OCI-LY7 (cell line): ENCODE measurements at places on chromosomes 2 and 18.

DNA sequence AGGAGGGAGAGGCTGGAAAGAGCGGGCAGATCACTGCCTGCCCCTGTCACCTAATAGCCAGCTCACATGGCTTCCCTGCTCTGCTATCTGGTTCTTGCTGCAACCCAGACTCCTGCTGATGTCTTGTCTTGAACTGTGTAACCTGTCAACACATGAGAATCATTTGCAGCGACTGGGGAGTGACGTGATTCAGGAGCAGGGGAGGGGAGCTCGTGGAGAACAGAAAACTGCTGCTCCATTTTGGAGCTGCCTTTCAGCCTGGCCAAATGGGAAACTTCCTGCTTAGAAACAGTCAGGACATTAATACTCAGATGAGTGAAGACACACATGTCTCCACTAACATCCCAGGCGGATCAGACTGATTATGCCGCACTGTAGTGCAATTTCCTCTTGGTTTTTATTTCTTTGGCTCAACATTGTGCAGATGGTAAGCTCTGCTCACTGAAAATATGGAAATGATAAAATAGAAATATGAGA lies 38.1 kb downstream of the RPL37A start:
- DNase-seq = no peak

- DNase-seq = no peak
Observed at GRCh38 chr2:192000196-192000980, 153.5 kb upstream of the CAVIN2 start.

- DNase-seq = peak; percentile 33
Observed at GRCh38 chr2:205776139-205776538, 93.8 kb downstream of the NRP2 start.

DNA sequence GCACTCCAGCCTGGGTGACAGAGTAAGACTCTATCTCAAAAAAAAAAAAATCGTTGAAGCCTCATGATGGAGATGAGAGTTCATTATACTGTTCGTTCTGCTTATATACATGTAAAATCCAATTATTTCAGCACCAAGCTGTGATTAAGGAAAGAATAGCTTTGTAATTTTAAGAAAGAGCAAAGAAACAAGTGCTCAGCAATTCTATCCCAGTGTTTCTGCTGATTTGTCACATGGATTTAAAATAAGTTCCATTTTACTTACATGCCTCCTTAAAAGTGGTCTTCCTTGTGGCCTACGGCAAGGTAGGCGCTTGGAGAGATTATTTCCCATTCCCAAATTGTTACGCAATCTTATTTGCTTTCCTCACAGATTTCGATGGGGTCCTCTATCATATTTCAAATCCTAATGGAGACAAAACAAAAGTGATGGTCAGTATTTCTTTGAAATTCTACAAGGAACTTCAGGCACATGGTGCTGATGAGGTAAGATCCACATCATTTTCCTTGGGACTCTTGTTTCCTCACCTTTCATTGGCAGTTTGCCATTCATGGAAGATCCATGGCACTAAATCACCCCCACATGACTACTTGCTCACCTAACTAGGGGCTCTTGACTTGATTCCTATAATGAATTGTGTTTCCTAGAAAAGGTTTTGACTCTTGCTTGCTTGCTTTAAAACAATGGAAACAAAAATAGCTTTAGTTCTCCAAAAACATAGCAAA lies 11.5 kb downstream of the ARPC2 start:
- DNase-seq = no peak

DNA sequence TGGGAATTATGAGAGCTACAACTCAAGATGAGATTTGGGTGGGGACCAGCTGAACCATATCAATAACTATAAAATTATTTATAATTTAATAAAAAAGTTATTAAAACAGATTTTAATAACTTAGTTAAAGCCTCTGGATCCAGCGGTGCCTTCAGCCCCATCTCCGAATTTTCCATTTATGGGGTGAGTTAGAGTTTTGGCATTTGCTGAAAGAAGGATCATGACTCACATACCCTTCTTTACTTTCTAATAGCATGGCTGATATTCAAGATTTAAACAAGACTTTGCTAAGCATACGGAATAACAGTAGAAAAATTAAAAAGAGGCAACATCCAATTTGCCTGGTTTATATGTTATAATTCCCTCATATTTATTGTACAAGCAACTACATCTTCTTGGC lies 94.5 kb downstream of the RDH14 start:
- DNase-seq = no peak

- peak; percentile 30 for DNase-seq
Observed at GRCh38 chr2:218074031-218074430, 5.0 kb downstream of the RUFY4 start.

- DNase-seq = no peak
Observed at GRCh38 chr18:3440341-3440740, 9.6 kb upstream of the TGIF1 start.

GRCh38 chr2:29117636-29118303 lies 2.6 kb downstream of the CLIP4 start:
- no peak for DNase-seq

DNA sequence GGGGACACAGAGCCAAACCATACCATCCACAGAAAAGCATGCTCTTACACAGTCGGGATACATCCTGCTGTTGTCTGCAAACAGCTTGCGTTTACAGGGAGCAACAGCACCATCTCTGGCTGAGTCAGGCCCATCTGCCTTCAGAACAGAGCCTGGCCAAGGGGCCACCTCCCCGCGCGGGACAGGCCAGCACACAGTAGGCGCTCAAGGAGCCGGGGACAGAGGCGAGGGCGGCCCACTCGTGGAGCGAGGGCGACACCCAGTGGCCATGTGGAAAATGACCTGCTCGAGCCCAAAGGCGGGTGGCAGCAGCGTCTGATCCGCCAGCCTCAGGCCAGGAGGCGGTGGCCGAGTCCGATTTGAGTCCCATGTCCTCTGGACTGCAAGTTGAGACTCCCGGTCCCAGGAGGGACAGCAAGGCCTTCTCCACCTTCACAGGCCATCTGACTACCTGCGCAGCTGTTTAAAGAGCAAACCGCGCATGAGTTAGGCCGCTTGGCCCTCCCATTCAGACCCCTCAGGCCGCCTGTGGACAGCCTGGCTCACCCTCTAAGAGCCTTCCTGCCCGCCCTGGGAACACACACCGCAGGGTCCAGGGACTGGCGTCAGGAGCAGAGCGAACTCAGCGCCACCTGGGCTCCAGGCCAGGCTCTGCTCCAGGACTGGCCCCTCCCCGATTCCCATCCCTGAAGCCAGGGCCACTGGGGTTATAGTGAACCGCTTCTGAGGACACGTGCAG lies 38.3 kb downstream of the TTC32 start:
- peak; percentile 42 for DNase-seq

- DNase-seq = peak; percentile 39
Observed at GRCh38 chr2:144517866-144518747, 1.8 kb downstream of the ZEB2 start.

GRCh38 chr18:28398471-28398870 lies 221.5 kb upstream of the CDH2 start:
- no peak for DNase-seq

DNA sequence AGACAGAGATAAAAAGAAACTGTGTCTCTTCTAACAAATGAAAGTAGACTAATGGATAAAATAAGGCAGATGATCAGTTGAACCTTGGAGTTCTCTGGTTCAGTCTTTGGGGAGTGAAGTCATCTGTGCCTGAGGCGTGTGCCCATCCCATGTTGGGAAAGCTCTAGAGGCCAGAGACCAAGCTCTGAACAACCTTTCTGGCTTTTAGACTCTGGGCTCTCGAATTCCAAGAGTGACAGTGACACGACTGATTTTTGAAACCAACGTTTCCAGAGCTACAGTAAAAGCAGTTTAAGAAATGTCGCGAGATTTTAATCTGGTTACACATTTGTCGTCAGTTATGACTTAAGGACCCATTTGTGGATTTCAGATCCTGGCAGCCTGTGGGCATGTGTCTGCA lies 83.7 kb upstream of the APCDD1 start:
- no peak for DNase-seq

DNA sequence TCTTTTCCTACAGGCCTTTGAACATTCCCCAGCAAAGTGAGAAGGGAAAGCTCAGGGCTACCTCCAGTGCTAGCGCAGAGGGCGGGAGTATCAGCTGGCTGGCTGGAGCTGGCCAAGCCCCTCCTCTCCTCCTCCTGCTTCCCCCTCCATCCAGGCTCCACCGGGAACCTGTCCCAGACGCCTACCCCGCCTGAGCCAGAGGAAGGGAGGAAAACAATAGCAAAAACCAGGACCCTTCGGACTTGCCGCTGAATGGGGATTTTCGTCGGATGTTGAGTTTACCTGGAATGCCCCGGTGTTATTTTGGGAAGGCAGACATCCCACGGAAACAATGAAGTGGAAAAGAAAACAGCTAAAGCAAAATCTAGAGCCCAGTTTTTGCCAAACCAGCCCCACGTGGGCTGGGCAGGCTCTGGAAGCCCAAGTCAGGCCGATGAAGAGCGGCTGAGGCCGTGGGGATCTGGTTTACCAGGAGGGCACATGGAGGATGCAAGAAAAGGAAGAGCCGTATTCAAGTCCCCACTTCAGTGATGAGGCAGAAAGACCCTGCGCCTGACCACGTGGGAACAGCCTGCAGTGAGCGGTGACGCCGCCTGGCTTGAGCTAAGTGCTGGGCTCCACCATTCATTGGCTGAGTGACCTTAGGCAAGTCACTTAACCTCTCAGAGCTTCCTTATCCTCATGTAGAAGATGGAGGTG lies 100.4 kb upstream of the LCLAT1 start:
- DNase-seq = no peak

GRCh38 chr2:176650104-176650837 lies 381.0 kb downstream of the MTX2 start:
- peak; percentile 25 for DNase-seq

- no peak for DNase-seq
Observed at GRCh38 chr2:29946505-29946904, 25.1 kb upstream of the ALK start.

DNA sequence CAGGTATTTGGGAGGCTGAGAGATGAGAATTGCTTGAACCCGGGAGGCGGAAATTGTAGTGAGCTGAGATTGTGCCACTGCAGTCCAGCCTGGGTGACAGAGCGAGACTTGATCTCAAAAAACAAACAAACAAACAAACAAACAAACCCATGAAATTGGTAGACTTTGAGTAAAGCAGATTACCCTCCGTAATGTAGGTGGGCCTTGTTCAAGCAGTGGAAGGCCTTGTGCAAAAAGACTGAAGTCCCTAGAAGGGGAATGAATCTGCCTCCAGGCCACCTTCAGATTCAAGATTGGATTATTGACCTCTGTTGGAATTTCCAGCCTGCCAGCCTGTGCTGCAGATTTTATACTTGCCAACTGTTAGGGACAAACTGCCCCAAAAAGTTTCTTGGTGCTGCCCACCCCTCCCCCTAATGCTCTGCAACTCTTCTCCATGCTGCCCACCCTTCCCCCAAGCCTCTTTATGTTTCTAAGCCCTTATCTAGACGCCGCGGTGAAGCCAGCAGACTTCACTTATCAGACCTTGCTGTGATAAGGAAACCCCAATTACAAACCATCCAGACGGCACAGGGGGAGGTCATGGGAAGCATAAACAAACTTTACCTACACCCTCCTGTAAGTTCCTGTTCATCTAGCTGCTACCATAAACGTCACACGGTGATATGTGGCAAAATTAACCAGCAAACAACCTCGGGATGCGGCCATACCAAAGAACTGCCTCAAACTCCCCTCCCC lies 17.0 kb downstream of the CYP27A1 start:
- DNase-seq = no peak

- DNase-seq = no peak
Observed at GRCh38 chr18:22342625-22343024, 75.1 kb downstream of the CTAGE1 start.

- no peak for DNase-seq
Observed at GRCh38 chr2:195595825-195596224, 61.2 kb upstream of the SLC39A10 start.

- DNase-seq = no peak
Observed at GRCh38 chr2:41941831-41942230, 106.0 kb upstream of the PKDCC start.

GRCh38 chr2:151277067-151277466 lies 12.4 kb downstream of the NMI start:
- no peak for DNase-seq

- no peak for DNase-seq
Observed at GRCh38 chr2:11200651-11201050, 45.4 kb downstream of the SLC66A3 start.

DNA sequence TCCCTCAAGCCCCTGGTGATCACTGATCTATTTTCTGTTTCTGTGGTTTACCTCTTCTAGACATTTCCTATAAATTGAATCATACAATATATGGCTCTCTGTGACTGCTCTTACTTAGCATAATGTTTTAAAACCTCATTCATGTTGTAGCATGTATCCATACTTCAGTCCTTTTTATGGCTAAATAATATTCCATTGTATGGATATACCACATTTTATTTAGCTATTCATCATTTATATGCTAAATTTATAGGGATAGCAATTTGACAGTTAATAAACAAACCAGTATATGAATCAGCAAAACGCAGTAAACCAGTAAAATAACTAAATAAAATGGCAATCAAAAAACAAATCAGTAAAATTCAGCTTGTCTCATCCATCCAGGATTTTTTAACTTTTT lies 286.1 kb upstream of the HNRNPA3 start:
- no peak for DNase-seq

DNA sequence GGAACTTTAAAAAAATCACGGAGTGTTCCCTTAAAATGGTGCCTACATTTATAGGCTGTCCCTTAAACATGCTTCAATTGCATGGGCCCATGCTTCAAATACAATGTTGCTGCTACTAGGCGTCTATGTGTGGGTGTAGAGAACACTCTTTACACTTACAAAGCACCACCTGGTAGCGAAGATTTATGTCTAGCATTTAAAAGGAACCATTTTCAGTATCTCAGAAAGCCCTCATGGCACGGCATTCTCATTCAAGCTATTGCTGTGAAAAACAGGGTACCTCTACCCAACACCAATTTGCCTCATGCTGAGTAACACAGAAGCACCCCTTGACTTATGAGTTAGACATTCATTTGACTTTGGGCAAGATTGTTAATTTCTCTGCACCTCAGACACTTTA lies 112.9 kb upstream of the CNTNAP5 start:
- DNase-seq = no peak

GRCh38 chr2:200373973-200374416 lies 67.5 kb downstream of the SPATS2L start:
- peak; percentile 41 for DNase-seq

DNA sequence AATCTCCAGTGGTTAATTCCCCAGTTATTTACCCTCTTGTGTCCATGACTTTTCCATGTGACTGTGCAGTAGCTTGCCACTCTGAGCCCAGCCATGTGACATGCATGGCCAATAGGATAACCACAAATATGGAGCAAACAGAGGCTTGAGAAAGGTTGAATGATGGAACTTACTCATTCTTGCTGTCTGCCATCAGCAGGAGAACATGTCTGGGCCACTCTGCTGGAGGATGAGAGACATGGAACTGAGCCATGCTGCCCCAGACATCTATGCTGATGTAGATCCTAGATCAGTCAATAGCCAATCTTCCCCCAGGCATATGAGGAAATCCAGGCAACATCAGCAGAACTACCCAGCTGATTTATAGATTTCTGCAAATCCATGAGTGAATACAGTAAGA lies 992.3 kb upstream of the FANCL start:
- no peak for DNase-seq
